ENCODE measurements at places on chromosomes 6 and 20.

- no peak for DNase-seq
These were observed 64.7 kb upstream of the APCDD1L start for GRCh38 chr20:58579819-58580473.

DNA sequence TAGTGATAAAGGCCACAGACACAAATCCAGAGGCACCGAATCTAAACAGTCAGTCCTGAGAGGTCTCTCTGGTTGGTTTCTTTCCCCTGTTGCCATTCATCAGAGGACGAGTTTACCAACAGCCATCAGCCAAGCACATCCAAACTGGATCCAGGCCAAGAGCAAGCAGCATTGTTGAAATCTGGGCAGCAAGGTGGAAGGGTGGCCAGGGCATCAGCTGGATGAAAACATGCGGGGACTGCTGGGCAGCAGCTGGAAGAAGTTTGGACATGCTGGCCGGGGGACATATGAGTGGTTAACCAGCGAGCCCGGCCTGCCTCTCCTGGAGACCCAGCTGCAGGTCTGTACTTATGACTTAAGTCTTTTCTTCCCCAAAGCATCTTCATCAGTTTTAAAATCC is at the start of gene SMIM28:
Gene SMIM28, plus strand, starts transcription at position 62 of the 400 bp plus-strand sequence. Its CDS starts 168 bp downstream, at position 230.
- DNase-seq, result no peak

GRCh38 chr6:77972334-77972733 is 319.5 kb downstream of the MEI4 start:
- DNase-seq, result no peak

DNA sequence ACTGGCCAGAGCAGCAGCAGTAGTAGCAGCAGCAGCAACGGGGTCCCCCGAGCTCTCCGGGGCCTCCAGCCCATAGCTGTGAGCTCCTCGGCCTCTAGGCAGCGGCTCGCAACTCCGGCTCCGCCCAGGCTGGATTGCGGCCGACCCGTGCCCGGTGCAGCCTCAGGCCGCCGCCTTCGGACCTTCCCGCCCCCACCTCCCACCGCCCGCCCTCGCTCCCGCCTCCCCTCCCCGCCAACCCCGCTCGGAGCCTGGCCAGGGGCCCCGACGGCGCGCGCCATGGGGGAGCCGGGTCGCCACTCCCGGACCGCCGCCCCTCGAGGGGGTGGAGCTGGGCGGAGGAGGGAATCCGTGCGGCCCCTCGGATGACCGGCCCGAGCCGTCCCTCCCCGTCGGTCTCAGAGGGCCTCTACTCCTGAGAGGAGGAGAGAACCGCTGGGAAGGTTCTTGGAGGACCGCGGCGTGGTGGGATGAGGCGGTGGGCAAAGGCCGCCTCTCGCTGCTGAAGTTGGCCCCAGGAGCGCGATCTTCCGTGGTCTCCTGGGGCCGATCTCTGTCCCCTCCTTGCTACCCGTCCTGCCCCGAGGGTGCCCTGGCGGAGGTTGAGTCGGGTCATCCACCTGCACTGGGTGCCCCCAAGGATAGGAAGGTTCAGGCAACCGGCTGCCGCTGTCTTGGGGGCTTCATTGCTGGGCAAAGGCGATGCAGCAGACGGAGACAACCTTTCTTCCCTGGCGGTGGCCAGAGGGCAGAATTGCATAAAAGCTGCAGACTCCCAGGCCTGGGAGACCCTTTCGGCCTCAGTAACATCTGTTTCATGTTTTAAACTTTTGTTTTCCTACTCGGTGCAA is at the start of gene ADAM33:
Gene ADAM33, minus strand, starts transcription at position 80 of the 851 bp plus-strand sequence. Its CDS starts 6 bp downstream, at position 74.
- no peak for DNase-seq

DNA sequence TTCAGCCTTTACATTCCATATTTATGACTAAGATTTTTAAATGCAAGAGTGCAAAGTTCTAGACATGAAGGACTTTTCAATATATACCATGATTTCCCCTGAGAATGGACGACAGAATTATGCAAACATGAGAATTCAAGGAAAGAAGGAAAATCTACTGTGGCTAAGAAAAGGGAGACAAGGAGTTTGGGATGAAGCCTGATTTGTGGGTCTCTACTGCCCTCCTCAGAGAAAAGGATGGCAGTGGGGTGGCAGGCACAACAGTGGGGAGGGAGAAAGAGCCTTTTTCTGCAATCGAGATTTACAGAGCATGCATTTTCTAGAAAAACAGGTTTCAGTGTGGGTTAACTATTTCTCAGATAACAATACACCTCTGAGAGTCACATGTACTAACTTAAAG is 466.9 kb upstream of the NRSN1 start:
- peak; percentile 26 for DNase-seq

DNA sequence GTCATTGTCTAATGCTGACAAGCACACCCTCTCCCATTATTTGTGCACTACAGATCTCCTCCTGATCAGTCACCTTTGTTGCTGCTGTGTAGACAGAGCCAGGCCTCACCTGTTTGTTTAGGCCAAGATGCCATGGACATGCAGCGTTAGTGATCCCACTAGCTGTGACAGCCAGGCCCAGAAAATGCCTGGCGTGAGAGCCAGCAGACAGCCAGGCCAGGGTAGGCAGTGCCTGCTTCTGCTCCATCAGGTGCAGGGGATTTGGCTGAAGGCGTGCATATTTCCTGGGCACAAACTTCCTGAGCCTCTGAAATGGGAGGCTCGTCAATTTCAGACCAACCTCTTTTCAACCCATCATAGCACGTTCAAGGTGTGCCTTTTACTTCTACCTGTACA is 27.3 kb downstream of the MANBAL start:
- no peak for DNase-seq

DNA sequence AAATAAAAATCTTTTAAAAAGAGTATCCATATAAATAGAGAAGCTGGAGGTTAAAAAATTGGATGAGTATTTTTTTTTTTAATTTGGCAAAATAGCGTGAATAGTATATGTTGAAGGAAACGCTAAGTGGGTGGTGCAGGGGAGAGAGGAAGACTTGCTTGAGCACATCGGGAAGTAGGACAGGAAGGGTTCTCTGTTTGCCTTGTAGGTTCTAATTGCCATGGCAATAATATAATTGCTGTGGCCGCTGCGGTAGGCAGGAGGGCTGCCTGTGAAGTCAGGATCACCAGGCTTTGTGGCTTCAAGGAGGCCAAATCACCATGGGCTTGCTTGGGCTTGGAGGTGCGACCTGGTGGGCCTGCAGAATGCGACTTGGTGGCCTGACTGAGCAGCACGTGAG is 35.1 kb downstream of the IGF2R start:
- DNase-seq, result no peak

- DNase-seq, result no peak
These were observed 173.1 kb downstream of the EYA2 start for GRCh38 chr20:47067776-47068175.

GRCh38 chr6:127348028-127348661 is 4.7 kb upstream of the ECHDC1 start:
- DNase-seq, result no peak

DNA sequence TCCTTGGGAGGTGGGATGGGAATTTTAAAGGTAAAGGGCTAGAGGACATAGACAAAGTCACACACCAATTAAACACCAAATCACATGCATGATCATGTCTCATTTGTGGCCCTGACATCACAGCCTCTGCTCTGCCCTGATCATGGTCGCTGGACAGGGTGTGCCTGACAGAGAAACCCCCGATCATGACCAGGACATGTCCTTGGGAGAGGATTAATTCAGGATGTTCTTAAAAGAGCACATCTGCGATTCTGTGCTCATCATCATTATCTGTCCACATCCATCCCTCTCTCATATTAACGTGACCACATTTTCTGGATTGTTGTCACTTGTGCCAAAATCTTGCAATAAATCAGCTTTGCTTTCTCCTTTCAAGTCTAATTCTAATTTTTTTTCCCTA is 7.7 kb upstream of the PBOV1 start:
- no peak for DNase-seq

DNA sequence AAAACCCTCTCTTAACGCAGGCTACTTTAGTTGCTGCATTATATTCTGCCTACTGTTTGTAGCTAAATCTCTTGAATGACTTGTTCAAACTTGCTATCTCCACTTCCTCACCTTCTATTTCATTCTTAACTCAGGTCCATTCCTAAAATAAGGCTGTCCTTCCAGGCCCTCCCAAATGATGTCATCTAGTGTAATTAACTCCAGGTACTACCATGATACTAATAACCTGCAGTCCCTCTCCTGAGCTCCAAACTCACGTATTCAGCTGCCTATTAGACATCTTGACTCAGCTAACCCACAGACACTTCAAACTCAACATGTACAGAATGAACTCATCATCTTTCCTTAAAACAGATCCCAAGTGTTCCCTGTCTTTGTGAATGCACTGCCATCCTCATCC is 10.5 kb upstream of the TOP1 start:
- DNase-seq, result no peak

GRCh38 chr6:165845493-165845892 is 182.5 kb upstream of the PDE10A start:
- DNase-seq, result no peak

Data from progenitor cell of endocrine pancreas (in vitro differentiated cells).